Naive thymus-derived CD4-positive, alpha-beta T cell (primary cell): ENCODE measurements at places on chromosomes 2 and 18.
A peak's percentile ranks its signal among the peaks of the same experiment; 100 is the strongest.

DNA sequence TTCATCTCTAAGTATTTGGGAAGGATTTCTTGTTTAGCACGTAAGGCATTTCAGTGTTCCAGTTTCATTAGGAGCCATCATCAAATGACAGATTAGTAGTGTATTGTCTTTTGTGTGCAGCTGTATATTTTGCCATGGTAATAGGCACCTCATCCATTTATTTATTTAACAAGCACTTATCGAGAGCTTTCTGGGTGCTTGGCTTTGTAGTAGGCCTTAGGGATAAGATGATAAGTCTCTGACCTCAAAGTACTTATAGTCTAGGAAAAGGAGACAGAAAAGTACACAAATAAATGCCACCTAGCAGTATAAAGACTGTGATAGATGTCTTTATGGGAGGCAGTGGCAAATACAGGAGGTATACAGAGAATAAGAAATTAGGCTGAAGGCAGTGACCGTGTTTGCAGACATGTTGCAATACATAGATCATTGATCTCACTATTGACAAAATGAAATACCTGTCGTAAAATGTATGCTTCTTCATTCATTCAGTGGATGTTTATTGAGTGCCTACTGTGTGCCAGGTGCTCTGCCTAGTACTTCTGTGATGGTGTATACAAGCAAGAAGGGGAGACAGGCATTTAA is 265.9 kb downstream of the SETBP1 start:
- no peak for DNase-seq
- no peak overlapping the region for H3K4me3 ChIP-seq
- no peaks in the 10 kb centered on the region for H3K27me3 ChIP-seq
- H3K27ac ChIP-seq = no peak overlapping the region
- H3K36me3 ChIP-seq = no peaks in the 10 kb centered on the region
- no peaks in the 10 kb centered on the region for H3K4me1 ChIP-seq

GRCh38 chr18:79208906-79209305 is 139.7 kb downstream of the ATP9B start:
- peaks cover 3% of the 10 kb centered on the region for H3K36me3 ChIP-seq
- H3K27ac ChIP-seq = no peak overlapping the region
- no peak overlapping the region for H3K4me3 ChIP-seq
- no peaks in the 10 kb centered on the region for H3K4me1 ChIP-seq
- DNase-seq = no peak

GRCh38 chr2:46815121-46815802 is 100.3 kb downstream of the MCFD2 start:
- H3K27me3 ChIP-seq = no peaks in the 10 kb centered on the region
- H3K27ac ChIP-seq = no peak overlapping the region
- no peaks in the 10 kb centered on the region for H3K4me1 ChIP-seq
- no peaks in the 10 kb centered on the region for H3K36me3 ChIP-seq
- H3K4me3 ChIP-seq = no peak overlapping the region

DNA sequence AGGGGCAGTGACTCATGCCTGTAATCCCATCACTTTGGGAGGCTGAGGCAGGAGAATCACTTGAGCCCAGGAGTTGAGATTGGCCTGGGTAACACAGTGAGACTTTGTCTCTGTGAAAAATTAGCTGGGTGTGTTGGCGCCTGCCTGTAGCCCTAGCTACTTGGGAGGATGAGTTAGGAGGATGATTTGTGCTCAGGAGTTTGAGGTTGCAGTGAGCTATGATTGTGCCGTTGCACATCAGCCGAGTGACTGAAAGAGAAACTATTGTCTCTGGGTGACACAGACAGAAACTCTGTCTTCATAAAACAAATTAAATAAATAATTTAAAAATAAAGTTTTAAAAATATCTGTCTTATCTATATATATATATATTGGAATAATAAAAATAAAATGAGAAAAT is 1844.6 kb upstream of the PIK3C3 start:
- no peaks in the 10 kb centered on the region for H3K36me3 ChIP-seq
- H3K27me3 ChIP-seq = no peaks in the 10 kb centered on the region
- H3K27ac ChIP-seq = no peak overlapping the region

- peak; percentile 83 for DNase-seq
- H3K27ac ChIP-seq = no peak overlapping the region
- no peaks in the 10 kb centered on the region for H3K36me3 ChIP-seq
- H3K27me3 ChIP-seq = no peaks in the 10 kb centered on the region
- no peak overlapping the region for H3K4me3 ChIP-seq
Observed at GRCh38 chr2:10832203-10832936, 19.8 kb upstream of the PDIA6 start.

GRCh38 chr2:29174937-29175336 is 59.7 kb downstream of the CLIP4 start:
- peaks cover 5% of the 10 kb centered on the region for H3K36me3 ChIP-seq
- no peak overlapping the region for H3K4me3 ChIP-seq
- no peaks in the 10 kb centered on the region for H3K27me3 ChIP-seq
- no peaks in the 10 kb centered on the region for H3K4me1 ChIP-seq
- H3K27ac ChIP-seq = no peak overlapping the region

GRCh38 chr18:2091937-2092336 is 479.4 kb downstream of the METTL4 start:
- H3K4me1 ChIP-seq = no peaks in the 10 kb centered on the region
- H3K4me3 ChIP-seq = no peak overlapping the region
- no peak for DNase-seq
- H3K27me3 ChIP-seq = no peaks in the 10 kb centered on the region
- no peak overlapping the region for H3K27ac ChIP-seq
